ENCODE measurements at places on chromosomes 1 and 21. TPM values are rescaled to one million over a fixed set of nuclear protein-coding genes. Genes with fewer than 3 reads are reported as not detected.

Gene GBP1
- 79.9 TPM for total RNA-seq

Gene CELA2B
- total RNA-seq, result not detected

Gene HPCAL4
- 0.94 TPM for total RNA-seq

Gene ADIPOR1
- 85.1 TPM for total RNA-seq

Gene VHLL
- 0.28 TPM for total RNA-seq

Gene NPHS2
- total RNA-seq, result not detected

Gene PLPPR4
- total RNA-seq, result not detected

Gene NPR1
- total RNA-seq, result 0.04 TPM

Gene CLCA1
- not detected for total RNA-seq

Gene OLFML2B
- 0.14 TPM for total RNA-seq

Gene DRAM2
- total RNA-seq, result 34.4 TPM

Gene WNT3A
- not detected for total RNA-seq

Gene LCE1B
- total RNA-seq, result not detected

Gene LIN9
- total RNA-seq, result 10.6 TPM

All from activated CD4-positive, alpha-beta T cell treated with anti-CD3 and anti-CD28 coated beads for 36 hours (primary cell).